ENCODE measurements at places on chromosomes 4 and X.

DNA sequence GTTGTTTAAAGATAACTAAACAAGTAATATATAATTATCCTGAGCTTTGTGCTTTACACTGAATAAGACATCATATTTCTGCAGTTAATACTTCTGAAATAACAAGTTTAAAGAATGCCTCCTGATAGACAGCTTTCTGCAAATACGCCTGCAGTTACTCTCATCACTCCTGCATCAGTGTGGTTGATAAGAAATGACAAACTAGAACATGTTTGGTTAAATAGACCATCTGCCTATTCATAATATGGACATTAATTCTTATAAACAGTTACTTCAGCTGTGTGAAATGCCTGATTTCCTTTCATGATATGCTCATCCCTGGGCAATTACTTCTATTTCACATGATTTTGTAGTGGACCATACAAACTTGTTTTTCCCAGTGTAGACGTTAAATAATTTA lies 7.0 kb upstream of the TENM3 start:
- no peak for DNase-seq

DNA sequence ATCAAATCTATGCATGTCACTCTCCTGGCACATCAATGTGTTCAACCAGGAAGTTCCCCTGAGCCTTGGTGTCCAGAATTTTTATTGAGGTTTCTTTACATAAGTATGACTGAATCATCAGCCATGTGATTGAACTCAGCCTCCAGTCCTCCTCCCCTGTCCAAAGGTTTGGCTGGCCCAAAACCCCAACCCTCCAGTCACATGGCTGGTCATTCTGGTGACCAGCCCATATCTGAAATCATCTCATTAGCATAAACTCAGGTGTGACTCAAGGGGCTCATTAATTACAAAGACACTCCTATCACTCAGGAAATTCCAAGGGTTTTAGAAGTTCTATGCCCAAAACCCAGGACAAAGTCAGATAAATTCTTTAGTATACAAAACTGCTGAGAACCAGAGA lies 20.6 kb upstream of the SUPT20HL2 start:
- no peak for DNase-seq

- DNase-seq = no peak
These were observed 13.3 kb downstream of the HNRNPD start for GRCh38 chr4:82360298-82361177.

DNA sequence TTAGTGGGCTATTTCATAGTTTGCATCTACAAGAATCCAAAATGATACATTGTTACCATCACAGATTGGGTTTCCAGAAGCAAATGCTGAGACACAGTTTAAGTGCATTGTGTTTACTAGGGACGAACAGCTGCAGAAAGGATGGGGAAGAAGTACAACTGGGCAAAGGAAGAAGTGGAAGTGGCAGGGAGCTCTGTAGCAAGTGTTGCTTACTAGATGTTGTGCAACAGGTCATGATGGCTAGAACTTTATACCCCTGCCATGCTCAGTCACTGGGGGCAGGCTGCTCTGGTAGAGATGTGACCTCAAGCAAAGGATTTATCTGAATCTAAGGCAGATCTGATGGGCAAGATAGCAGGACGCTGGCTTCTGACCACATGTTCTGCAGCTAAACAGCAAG lies 76.1 kb upstream of the EMCN start:
- DNase-seq = no peak

GRCh38 chrX:134764202-134764785 lies 106.0 kb upstream of the PLAC1 start:
- no peak for DNase-seq

- no peak for DNase-seq
These were observed 151.9 kb upstream of the ANK2 start for GRCh38 chr4:112897543-112897942.

GRCh38 chrX:17769701-17770269 lies 32.5 kb downstream of the SCML1 start:
- DNase-seq = no peak

- DNase-seq = no peak
These were observed 10.8 kb upstream of the NR3C2 start for GRCh38 chr4:148452970-148453369.

DNA sequence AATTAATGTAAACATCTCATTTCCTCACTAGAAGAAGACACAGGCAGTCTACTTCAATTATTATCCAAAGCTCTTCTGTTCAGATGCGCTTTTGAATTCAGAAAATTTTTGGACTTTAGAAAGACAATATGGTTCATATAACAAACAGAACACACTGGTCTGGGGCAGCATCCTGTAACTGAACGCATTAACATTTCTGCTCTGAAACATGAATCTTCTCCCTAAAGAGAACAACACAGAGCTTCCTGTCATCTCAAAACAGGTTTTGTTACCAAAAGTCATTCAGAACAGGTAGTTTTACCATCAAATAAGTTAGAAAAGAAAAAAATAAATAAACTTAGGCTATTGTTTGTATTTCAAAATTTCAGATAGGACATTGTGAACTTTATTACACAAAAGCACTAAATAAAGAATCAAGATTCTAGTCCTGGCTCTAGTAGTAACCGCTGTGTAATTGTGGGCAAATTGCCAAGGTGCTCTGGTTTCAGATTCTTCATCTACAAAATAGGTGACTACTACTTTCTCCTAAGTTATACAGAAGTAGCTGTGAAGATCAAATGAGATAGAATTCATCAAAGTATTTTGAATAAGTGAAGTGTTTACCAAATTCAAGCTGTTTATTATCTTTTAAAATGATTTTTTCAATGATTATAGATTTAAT lies 252.3 kb upstream of the RASGEF1B start:
- DNase-seq = no peak

- no peak for DNase-seq
These were observed 7.1 kb upstream of the NEIL3 start for GRCh38 chr4:177302371-177303100.
